NCI-H2081 (cell line): ENCODE measurements at places on chromosomes 16 and 17.

- DNase-seq: no peak
These were observed 2.5 kb downstream of the GUCY2D start for GRCh38 chr17:8004899-8005298.

DNA sequence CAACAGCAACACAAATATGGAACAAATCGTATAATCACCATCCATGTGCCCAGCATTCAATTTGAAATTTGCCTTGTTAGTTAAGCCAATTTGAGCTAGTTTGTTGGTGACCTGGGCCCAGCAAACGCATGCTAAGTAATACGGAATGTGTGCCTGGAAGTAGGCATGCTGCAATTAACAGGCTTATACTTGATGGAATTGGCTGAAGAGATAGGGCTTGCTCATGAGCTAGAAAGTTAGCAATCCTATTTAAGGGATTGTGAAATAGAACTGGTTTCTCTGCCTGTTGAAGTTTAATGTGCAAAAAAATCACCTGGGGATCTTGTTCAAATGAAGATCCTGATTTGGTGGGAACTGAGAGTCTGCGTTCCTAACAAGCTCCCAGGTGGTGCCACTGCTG is 8.5 kb upstream of the LPO start:
- DNase-seq: no peak

GRCh38 chr17:27336184-27336583 is 42.3 kb downstream of the WSB1 start:
- DNase-seq: no peak

GRCh38 chr17:60602871-60603270 is 2.9 kb downstream of the PPM1D start:
- DNase-seq: no peak

- DNase-seq: peak; percentile 39
These were observed 8.7 kb upstream of the KAT7 start for GRCh38 chr17:49779739-49780231.

DNA sequence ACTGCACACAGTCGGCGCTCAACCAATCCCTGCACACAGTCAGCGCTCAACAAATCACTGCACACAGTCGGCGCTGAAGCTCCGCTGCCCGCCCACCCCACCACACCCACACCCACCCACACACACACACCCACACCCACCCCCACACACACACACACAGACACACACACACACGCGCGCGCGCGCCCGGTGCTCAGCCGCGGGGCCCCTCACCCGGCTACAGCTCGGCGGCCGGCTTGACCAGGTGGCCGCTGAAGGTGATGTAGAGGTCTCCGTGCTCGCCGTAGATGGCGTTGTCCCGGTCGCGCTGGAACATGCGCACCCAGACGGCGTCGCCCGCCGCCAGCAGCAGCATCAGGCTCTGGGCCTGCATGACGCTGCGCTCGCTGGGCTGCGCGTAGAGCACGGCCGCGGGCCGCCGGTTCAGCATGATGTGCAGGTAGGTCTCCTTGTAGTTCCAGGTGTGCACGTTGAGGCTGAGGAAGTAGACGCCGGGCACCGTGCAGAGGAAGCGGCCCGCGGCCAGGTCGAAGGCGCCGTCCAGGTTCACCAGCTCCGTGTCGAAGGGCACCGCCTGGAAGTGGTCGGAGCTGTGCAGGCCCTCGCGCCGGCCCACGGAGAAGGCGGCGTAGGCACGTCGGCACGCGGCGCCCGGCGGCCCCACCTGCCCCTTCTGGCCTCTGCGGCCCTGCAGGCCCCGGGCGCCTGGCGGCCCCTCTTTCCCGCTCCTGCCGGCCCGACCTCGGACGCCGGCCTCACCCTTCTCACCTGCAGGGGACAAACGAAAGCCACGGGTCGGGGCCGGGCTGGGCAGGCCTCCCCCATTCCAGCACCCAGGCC is 2.5 kb downstream of the C1QTNF8 start:
- no peak for DNase-seq

DNA sequence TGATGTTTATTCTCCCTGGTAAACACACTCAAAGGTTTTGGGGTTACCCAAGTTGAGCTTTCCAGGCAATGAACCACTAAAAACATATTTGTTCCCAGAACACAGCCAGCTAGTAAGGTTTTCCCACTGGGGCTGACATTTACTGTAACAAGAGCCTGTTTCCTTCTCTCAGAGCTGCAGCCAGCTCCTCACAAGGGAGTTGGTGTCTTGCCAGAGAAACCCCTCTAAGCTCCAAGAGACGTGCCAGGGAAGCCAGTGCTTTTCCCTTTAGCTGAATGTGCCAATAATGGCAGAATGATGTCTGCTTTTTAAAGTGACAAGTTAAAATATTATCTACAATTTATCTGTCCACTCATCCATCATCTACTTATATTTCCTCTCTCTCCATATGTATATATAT is 170.8 kb upstream of the RBFOX1 start:
- no peak for DNase-seq

GRCh38 chr16:3009568-3010390 is 2.9 kb upstream of the CLDN9 start:
- DNase-seq: no peak

GRCh38 chr17:17922070-17922614 is 50.1 kb downstream of the TOM1L2 start:
- DNase-seq: no peak

GRCh38 chr16:12468552-12468951 is 335.1 kb downstream of the CPPED1 start:
- DNase-seq: no peak

GRCh38 chr17:57338257-57338914 is 82.1 kb downstream of the MSI2 start:
- no peak for DNase-seq

- no peak for DNase-seq
These were observed 541.9 kb downstream of the TMEM114 start for GRCh38 chr16:8048433-8048832.

- DNase-seq: peak; percentile 21
These were observed 825 bp downstream of the BLMH start for GRCh38 chr17:30290696-30291542.

DNA sequence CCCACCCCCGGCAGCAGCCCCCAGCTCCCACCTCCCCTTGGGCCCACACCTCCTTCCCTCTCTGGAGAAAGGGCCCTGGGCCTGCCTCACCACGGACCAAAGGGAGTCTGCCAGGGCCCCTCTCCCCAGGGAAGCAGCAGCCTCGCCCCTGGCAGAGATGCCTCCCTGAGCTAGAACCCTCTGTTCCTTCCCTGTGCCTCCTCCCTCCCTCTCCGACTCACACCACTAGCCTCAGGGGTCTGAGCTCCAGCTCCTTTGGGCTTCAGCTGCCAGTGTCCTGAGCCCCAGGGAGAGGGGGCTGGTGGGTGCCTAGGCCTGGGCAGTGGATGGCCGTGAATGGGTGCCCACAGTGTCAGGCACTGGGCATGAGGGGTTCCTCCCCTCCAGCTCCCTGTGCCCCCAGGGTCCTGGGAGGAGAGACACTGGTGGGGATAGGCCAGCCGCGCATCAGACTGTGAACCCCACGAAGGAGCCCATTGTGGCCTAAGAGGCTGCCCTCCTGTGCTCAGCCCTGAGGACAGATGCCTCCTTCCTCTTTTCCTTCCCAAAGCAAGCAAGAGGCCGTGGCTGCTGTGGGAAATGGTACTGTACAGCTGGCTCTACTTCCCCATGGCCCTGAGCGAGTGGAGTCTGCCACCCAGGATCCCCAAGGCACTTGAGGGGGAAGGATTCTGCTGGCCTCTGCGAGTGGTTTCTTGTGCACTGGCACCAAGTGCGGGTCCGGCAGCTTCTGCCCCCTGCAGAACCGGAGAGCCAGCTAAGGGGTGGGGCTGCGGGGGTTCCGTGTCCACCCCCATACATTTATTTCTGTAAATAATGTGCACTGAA is 20.7 kb downstream of the MMP15 start:
- no peak for DNase-seq

- no peak for DNase-seq
These were observed 112.0 kb downstream of the CLEC16A start for GRCh38 chr16:11056090-11056992.

GRCh38 chr17:28008513-28008912 is 34.0 kb upstream of the NLK start:
- DNase-seq: no peak

DNA sequence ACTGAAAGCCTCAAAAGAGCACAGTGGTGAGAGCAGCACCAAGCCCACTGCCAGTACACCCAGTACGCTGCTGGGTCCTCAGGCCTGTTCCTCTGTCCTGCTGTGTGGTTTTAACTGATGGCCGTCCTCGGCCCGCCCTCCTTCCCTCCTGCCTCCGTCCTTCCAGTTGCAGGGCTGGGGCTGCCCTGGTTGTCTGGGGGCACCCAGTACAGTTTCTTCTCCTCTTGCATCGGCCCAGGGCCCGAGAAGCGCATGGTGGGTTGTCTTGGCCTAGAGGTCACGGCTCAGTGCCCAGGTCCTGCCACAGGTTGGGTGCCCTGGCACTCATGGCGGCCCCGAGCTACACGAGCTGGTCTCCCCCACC is 70.8 kb upstream of the KCTD5 start:
- no peak for DNase-seq

- DNase-seq: no peak
These were observed 9.0 kb downstream of the EMP2 start for GRCh38 chr16:10571354-10571753.

- DNase-seq: no peak
These were observed 516.6 kb upstream of the C16orf82 start for GRCh38 chr16:26550111-26550610.

- peak; percentile 38 for DNase-seq
These were observed 54.6 kb downstream of the ABCC12 start for GRCh38 chr16:48101069-48101674.

DNA sequence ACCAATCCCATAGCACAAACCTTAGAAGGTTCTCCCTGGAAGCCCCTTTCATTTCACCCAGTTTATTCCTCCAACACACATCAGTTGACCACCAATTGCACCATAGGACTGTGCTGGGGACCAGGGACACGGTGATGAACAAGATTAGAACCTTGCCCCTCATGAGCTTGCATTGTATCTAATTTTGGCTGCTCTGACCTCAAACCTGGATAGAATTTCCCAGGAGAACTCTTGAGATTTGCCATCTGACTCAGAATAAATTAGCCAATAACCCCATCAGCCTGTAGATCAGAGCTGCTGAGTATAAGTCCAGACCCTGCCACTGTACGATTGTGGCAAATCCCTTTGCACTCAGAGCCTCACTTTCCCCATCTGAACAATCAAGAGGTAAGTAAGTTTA is 52.1 kb downstream of the CDH11 start:
- DNase-seq: no peak

- no peak for DNase-seq
These were observed 11.1 kb upstream of the CHRNE start for GRCh38 chr17:4913994-4914393.

GRCh38 chr17:82835766-82836512 is 3.9 kb downstream of the ZNF750 start:
- no peak for DNase-seq

DNA sequence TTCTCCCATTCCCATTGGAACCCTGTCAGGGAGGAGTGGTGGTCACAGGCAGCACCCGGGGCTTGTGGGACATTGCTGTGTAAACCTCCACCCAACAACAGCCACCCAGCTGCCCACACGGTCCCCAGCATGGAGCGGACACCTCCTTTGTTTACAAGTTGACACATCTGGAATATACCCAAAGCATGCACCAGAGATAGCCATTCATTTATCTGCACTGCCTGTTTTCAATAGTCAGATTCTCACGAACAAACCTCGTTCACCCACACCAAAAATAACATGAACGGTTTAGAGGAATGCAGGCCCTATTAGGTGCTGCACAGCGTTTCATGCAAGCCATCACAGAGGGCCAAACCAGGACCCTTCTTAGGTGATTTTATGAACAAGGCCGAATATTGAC is 244.8 kb downstream of the FOXL1 start:
- no peak for DNase-seq

GRCh38 chr17:81402530-81402941 is 7.3 kb downstream of the BAHCC1 start:
- DNase-seq: no peak

- DNase-seq: no peak
These were observed 2.5 kb downstream of the ADAD2 start for GRCh38 chr16:84193480-84193879.

DNA sequence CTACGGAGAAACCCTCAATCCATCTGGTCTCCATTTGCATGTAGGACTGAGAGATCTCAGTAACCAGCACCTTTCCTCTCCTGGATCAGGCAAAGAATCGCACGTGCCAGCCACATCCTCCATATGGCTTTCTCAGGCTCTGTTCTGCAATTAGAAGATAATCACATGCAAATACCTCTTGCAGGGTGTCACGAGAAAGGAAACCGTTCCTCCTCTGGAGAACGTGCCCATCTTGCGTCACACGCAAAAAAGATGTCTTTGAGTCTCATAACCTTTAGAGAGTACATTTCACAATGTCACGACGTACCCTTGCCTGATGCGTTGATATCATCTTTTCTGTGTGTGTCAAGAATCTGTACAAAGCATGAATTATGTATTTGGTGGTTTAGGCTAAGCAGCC is 36.2 kb upstream of the DNAH17 start:
- no peak for DNase-seq

GRCh38 chr17:17455173-17455572 is 21.6 kb upstream of the MED9 start:
- no peak for DNase-seq

GRCh38 chr16:81832801-81833547 is 53.9 kb downstream of the PLCG2 start:
- no peak for DNase-seq

DNA sequence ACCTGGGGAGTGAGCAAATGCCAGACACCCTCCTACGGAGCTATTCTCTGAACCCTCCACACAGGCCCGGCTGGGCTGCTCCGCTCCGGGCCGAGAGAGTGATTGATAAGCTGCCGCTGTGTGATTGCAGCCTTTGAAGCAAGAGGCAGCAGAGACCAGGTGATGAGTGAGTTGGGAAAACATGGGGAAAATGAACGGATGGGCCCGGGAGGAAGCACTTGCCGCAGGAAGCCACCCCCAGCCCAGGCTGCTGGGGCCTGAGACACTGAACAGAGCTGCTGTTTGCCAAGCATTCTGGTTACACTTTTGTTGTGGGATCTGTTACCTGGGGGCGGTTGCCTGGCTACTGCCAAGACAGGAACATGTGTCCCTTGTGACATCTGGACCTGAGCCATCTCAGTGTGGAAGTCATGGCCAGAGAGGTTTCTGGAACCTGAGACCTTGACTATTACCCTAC is 46.4 kb upstream of the KLHDC4 start:
- peak; percentile 76 for DNase-seq

DNA sequence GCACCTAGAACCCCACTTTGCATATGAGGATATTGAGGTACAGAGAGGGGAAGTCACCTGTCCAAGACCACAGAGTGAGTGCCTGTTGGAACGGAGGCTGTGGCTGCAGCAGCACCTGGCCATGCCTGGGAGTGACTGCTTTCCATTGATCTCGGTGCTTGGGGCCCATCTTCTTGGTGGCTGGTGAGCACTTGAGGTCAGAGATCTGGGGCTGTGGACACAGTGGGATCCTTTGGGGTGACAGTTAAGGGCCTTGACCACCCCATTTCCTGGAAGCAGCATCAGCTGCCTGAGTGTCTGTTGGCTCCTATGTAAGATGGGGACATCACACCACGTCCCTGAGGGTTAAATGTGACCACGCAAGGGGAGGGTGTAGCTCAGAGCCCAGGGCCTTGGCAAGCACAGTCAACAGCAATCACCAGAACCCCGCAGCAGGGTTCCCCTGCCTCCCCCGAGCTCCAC is 111.7 kb downstream of the IRF8 start:
- no peak for DNase-seq
